Putamen (tissue), 1 donor: ENCODE measurements at places on chromosomes 2 and 18.

- DNase-seq: peak; percentile 53
These were observed 1.8 kb downstream of the PPP1R7 start for GRCh38 chr2:241151934-241152660.

- DNase-seq: no peak
These were observed 246.8 kb downstream of the IKZF2 start for GRCh38 chr2:212904646-212905045.

GRCh38 chr2:1319393-1319792 is 93.9 kb upstream of the TPO start:
- no peak for DNase-seq

- no peak for DNase-seq
These were observed 27.6 kb downstream of the STK17B start for GRCh38 chr2:196143730-196144131.

- DNase-seq: no peak
These were observed 37.6 kb downstream of the SMAD7 start for GRCh38 chr18:48913201-48913600.

- no peak for DNase-seq
These were observed 11.4 kb downstream of the ANKRD23 start for GRCh38 chr2:96832408-96832753.

- DNase-seq: no peak
These were observed 54.2 kb upstream of the ADAM23 start for GRCh38 chr2:206389164-206389563.

- no peak for DNase-seq
These were observed 137.4 kb upstream of the CDCA7 start for GRCh38 chr2:173217116-173217840.

DNA sequence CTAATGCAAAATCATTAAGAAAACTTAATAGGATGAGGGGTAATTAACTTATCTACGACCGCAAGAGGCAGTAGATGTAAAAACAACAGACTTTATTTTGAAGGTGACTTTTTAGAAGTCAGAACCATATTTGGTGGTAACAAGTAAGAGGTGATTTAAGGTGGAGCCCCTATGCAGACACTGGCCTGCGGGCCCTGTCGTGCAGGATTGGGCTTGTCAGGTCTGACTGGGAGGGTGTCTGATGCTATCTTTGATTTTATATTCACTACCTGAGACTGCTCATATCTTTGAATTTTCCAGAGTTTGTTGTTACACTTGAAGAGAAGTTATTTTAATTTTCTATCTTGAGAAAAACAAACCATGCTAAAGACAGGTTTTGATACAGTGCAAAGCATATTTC is 29.1 kb upstream of the SCLY start:
- no peak for DNase-seq

GRCh38 chr2:16632598-16632997 is 33.0 kb downstream of the CYRIA start:
- DNase-seq: peak; percentile 59

- no peak for DNase-seq
These were observed 87.6 kb downstream of the MAIP1 start for GRCh38 chr2:200042944-200043343.

DNA sequence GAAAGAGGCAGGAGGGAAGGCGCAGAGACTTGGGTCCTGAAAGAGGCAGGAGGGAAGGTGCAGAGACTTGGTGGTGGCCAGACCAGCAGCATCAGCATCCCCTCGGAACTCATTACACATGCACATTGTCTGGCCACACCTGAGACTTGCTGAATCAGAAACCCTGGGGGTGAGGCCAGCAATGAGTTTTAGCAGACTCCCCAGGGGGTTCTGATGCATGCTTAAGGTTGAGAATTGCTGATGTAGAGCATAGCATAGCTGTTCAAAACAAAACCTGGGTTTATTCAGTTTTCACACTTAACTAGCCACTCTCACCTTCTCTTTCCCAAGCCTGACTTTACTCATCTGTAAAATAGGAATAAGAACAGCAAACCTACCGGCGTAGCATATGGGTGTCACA is 122.9 kb downstream of the MRO start:
- DNase-seq: no peak

- DNase-seq: no peak
These were observed 47.6 kb upstream of the HAAO start for GRCh38 chr2:42839809-42840501.

DNA sequence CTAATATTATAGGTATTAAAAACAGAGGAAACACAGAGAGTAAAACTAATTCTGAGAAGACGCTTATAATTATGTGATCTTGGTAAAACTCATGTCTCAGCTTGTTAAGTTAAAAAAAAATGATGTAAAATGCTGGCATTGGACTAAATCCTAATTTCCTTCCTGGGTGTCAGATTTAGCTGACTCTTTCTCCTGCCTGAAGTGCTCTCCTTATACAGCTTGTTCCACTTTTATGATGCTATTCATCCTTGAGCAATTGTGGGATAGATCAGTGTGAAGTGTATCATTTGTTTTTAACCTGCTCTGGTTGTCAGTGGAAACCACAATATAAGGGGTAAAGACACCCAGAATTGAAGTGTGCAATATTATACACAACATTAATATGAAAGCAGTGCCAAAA is 84.9 kb downstream of the EFEMP1 start:
- no peak for DNase-seq

DNA sequence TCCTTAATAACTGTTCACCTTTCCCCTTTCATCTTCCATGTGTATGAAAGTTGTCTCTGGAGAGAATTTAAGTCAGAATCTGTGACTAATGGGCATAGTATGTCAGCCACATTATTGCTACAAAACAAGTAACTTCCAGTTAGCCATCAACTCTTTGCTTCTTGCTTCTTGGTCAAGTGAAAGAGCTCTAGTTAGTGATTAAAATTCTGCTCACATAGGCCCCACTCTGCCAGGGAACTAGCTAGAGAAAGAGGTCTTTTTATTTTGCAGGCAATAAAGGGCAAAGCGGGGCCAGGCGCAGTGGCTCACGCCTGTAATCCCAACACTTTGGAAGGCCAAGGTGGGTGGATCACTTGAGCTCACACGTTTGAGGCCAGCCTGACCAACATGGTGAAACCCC is 64.6 kb downstream of the COLEC12 start:
- peak; percentile 87 for DNase-seq

DNA sequence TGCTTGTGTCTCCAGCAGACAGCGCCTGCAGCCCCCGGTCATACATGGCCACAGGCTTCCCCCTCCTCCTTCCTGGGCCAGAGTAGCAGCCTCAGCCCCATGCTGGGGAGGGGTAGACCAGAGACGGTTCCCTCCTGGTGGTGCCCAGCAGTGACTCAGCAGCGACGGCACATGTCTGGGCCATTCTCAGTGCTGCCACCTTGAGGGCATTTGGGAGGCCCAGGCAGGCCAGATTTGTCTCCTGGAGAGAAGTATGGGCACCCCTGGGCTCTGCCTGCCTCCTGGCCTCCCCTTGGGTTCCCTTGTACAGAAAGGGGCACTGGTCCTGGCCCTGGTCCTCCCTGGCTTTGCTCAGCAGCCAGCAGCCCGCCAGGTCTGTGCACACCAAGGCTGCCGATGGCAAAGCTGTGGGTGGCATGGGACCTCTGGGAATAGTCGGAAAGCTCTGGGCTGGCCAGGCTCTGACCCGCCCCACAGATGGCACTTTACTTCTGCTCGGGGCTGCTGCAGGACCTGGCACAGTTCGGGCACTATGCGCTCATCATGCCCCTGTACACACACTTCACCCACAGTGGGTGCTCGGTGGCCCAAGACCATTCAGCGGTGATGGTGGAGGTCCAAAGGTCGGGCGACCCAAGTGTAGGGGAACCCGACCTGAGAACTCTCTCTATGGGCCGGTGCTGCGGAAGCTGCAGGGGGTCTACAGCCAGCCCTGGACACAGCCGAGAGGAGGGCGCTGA is 11.4 kb upstream of the ALPI start:
- no peak for DNase-seq

- DNase-seq: no peak
These were observed 74.7 kb upstream of the PPM1B start for GRCh38 chr2:44093970-44094369.

GRCh38 chr2:98623657-98624056 is 15.3 kb downstream of the UNC50 start:
- DNase-seq: no peak

- DNase-seq: no peak
These were observed 5.1 kb upstream of the ASIC4 start for GRCh38 chr2:219508971-219509779.

- no peak for DNase-seq
These were observed 68.4 kb downstream of the NAB1 start for GRCh38 chr2:190717306-190717705.

DNA sequence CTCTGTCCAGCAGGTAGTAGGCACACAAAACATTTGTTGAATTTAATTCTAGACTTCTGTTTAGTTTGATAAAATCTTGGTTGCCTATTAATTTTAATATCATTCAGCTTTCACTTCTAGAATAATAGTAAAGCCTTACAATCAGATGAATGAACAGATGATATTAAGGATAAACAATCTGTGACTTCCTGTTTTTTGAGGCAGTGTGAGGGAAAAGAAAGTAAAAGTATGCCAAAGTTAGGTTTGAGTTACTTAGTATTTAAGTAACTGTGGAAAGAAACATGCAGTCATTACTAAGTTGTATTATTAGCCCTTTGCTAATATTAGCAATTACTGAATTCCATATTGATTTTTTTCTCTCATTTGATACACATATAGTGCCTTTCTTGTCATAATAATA is 31.5 kb downstream of the EPB41L5 start:
- no peak for DNase-seq

DNA sequence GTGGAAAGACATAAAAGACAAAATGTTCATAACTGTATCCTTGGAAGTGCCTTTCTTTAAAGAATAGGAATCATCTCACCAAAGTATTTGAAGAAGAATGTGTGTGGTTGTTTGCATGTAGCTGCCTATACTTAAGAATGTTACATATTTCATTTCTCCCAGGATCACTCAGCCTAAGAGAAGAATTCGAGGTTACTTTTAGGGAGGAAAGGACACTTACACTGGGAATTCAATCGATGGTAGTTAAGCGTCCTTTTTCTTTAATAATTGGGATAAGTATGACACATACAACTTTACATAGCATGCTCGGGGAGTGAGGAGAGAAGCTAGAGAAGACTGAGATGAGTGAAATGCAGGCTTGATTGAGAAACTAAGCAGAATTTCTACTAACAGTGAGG is 22.0 kb upstream of the CYP1B1 start:
- DNase-seq: no peak

- peak; percentile 13 for DNase-seq
These were observed 86.6 kb downstream of the FAM228A start for GRCh38 chr2:24261441-24261840.

GRCh38 chr2:111138839-111139238 is 18.1 kb downstream of the BCL2L11 start:
- no peak for DNase-seq

DNA sequence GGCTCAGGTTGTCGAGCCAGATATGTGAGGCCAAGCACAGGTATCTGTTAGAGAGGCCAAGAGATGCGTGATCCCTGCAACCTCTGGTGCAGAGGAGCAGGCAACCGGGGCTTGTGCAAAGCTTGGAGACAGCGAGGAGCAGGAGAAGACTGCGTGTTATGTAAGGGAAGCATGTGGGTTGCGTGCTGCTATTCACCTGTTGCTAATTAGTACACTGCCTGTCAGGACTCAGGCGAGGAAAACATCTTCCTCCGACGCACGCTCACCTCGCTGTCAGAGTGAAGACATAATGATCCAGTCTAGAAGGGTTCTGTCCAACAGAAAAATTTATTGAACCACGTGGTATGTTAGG is 102.5 kb downstream of the HNRNPLL start:
- peak; percentile 85 for DNase-seq

DNA sequence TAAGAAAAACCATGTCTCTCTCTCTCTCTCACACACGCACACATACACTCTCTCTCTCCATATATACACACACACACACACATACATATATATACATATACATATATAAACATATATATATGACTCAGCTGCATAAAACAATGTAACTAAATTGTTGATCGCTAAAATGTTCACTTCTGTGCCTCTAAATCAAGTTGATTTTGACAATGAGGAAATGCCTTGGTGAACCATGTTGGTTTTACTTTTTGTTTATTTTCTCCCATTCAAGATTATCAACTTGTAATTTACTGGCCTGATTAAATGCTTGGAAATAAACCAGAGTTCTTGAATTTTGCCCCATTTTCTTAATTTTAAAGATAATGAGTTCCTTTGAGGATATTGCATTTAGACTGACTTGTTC is 500.4 kb downstream of the PARD3B start:
- DNase-seq: no peak

DNA sequence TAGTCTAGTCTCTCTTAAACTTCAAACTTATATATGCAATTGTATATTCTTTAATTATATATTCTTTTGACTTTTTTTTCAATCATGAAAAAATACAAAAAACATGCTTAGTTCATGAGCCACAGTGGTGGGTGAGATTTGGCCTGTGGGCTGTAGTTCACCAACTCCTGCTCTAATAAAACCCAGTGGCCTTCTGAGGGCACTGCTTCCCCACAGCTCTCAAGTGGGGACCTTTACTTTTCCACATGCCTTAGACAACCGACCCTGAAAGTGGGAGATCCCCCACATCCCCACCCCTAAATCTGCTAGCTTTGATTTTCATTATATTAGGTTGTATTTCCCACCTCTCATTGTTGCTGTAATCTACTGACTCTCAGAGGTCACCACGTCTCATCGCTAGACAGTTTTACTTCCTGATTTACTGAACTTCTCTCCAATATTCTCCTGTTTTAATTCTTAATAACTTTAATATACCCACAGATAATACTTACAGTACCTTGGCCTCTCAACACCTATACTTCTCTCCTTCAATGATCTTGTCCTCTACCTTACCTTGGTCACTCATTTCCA is 57.3 kb downstream of the ROCK1 start:
- no peak for DNase-seq

- no peak for DNase-seq
These were observed 2.6 kb upstream of the IMP4 start for GRCh38 chr2:130339885-130340745.

DNA sequence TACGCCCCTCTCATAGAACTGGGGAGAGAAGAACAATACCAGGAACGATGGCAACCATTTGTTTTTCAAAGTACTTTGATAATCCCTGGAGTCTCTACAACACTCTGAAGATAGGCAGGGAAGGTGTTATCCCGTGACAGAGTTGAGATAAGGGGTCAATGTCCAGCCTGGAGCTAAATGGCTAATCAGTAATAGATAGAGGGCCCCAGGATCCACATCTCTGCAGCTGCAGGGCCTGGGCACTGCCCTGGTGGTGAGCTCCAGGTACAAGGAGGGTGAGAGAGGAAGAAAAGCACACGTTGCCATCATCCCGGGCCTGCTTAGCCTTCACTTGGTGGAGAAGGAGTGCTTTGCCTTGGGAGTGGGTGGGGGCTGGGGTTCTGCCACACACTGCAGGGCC is 260.6 kb downstream of the PRKCE start:
- no peak for DNase-seq

- DNase-seq: no peak
These were observed 17.0 kb downstream of the TNFAIP6 start for GRCh38 chr2:151374436-151374835.
